ENCODE measurements at places on chromosomes 11 and 22. TPM values are rescaled to one million over a fixed set of nuclear protein-coding genes. Genes with fewer than 3 reads are reported as not detected.
A peak's percentile ranks its signal among the peaks of the same experiment; 100 is the strongest.

DNA sequence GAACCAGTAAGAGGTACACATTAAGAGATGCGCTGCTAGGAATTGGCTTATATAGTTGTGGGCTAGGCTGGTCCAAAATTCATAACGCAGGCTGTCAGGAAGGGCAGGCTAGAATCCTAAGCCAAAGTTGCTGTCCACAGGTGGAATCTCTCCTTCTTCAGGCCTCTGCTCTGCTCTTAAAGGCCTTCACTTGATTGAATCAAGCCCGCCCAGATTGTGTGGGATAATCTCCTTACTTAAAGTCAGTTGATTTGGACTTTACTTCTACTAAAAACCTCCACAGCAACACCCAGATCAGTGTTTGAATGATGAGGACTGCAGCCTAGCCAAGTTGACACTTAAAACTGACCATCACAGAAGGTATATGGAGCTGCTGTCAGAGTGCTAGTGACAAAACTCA, 68.8 kb downstream of the LRRC32 start:
- H3K4me1 ChIP-seq: peaks cover 20% of the 10 kb centered on the region
- no peak overlapping the region for H3K4me3 ChIP-seq
- H3K27me3 ChIP-seq: no peaks in the 10 kb centered on the region
- DNase-seq: no peak

DNA sequence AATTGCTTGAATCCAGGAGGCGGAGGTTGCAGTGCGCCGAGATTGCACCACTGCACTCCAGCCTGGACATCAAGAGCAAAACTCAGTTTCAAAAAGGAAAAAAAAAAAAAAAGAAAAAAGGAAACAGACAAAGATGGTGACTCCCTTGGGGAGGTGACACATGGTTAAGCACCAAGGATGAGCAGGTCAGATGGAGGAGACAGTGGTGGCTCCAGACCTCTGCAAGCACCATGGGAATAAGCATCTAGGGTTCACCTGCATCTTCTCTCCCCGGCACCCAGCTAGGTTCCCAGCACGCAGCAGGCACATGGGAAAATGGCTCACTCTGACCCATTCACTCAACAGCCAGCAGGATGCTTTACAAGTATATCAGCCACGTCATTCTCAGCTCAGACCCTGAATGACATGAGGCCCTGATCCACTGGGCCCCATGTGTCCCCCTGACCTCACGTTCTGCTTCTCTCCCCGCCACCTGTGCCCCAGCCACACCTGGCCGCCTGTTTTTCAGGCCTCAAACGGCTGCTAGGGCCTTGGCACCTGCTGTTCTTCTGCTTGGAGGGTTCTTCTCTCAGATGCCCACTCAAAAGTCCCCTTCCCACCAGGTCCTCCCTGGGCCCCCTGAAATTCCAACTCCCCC, 24.2 kb downstream of the A4GALT start:
- H3K4me3 ChIP-seq: no peak overlapping the region
- peaks cover 20% of the 10 kb centered on the region for H3K4me1 ChIP-seq
- no peak for DNase-seq
- no peaks in the 10 kb centered on the region for H3K27me3 ChIP-seq

DNA sequence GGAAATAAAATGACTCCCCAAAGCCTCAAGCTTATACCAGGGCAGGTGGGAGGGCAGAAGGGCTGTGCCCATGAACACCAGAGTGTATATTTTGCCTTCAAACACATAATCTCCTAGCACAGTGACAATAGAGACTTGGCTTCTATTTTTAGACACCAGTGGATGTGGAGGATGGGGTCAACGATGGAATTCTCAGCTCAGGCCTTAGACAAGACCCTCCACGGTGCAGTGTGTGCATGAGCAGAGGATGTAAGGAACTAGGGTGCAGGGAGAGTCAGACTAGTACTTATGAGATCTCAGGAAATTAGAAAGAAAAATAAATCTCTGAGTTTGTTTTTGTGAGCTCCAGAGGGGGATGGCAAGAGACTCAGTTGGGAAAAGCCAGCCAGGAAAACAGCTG, 113.6 kb upstream of the CADM1 start:
- H3K27ac ChIP-seq: no peak overlapping the region
- no peaks in the 10 kb centered on the region for H3K36me3 ChIP-seq
- H3K27me3 ChIP-seq: no peaks in the 10 kb centered on the region
- peaks cover 22% of the 10 kb centered on the region for H3K4me1 ChIP-seq
- DNase-seq: no peak
- H3K4me3 ChIP-seq: no peak overlapping the region

CCDC87 gene
- total RNA-seq: 0.43 TPM

DNA sequence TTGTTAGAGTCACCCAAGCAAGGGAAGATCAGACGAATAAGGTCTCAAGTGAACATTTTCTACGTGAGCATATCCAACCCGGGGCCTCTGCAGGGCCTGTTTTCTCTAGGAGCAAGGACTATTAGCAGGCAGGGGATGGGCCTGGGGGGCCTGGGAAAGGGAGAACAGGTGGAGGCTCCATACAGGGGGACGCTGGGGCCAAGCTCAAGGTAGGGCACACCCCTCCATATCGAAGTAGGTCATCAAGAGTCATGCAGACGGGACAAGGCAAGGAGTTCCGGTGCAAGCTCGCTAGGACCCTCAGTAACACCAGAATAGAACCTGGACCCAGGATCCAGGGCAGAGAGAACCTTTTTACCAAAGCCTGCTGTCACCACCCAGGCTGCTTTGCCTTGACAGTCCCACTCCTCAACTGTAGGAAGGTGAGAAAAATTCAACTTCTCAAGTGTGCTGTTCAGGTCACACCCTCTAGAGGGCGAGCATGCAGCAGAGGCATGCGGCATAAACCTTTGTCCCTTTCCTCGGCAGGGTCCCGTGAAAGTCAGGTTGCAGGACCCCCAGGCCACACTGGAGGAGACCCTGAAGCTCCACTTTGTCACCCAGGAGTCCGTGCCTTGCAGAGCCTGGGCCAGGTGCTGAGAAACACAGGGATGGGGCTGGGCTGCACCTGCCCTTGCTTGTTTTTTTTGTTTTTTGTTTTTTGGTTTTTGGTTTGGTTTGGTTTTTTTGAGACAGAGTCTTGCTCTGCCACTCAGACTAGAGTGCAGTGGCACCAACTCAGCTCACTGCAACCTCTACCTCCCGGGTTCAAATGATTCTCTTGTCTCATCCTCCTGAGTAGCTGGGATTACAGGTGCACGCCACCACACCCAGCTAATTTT, 8.6 kb upstream of the APOBEC3B start:
- no peak overlapping the region for H3K27ac ChIP-seq
- H3K27me3 ChIP-seq: no peaks in the 10 kb centered on the region
- H3K36me3 ChIP-seq: no peaks in the 10 kb centered on the region
- DNase-seq: peak; percentile 46
- no peaks in the 10 kb centered on the region for H3K4me1 ChIP-seq

GRCh38 chr11:61787928-61788491, 4.4 kb downstream of the TMEM258 start:
- peaks cover 17% of the 10 kb centered on the region for H3K4me1 ChIP-seq
- no peaks in the 10 kb centered on the region for H3K36me3 ChIP-seq
- no peak overlapping the region for H3K4me3 ChIP-seq
- no peak overlapping the region for H3K27ac ChIP-seq
- H3K27me3 ChIP-seq: no peaks in the 10 kb centered on the region
- peak; percentile 57 for DNase-seq

DNA sequence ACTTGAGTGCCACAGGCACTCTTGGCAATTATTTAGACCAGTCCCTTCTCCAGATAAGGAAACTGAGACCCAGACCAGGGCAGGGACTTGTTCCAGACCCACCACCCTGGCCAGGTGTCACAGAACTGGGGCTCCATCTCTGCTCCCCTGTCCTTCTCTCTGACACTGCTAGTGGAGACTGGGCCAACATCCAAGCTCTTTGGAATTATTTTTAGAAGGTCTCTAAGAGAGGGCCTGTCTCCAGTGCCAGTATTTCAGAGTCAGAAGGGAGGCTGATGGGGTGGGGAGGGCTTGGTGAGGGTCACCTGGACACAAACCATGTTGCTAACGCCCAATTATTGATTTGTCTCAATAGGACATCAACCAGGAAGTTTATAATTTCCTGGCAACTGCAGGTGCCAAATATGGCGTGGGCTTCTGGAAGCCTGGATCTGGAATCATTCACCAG, 32.7 kb downstream of the POLR3H start:
- H3K4me3 ChIP-seq: no peak overlapping the region
- H3K27ac ChIP-seq: no peak overlapping the region
- H3K27me3 ChIP-seq: no peaks in the 10 kb centered on the region
- H3K36me3 ChIP-seq: peaks cover 9% of the 10 kb centered on the region
- H3K4me1 ChIP-seq: peaks cover 6% of the 10 kb centered on the region

DNA sequence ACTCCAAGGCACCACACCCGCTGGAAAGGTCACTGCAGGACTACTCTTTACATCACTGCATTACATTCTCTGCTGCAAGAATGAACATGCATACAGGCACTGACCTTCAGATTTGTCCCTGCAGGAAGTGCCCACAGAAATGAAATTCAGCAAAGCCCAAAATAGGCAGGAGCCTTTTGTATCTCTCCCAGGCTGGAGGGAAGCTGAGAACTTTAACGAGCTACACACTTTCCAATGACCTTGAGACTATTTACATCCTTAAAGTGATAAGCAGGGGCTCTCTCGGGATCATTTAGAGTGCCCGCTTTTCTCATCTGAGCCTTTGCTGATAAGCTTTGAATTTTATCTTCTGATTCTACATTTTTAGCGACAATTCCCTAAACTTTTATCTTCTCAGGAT, 12.5 kb downstream of the FEZ1 start:
- H3K36me3 ChIP-seq: no peaks in the 10 kb centered on the region
- no peak overlapping the region for H3K27ac ChIP-seq
- H3K4me1 ChIP-seq: no peaks in the 10 kb centered on the region

- H3K4me1 ChIP-seq: peaks cover 30% of the 10 kb centered on the region
- peak; percentile 59 for DNase-seq
- H3K27me3 ChIP-seq: no peaks in the 10 kb centered on the region
Observed at GRCh38 chr11:18310800-18311340, 11.1 kb downstream of the HPS5 start.

DNA sequence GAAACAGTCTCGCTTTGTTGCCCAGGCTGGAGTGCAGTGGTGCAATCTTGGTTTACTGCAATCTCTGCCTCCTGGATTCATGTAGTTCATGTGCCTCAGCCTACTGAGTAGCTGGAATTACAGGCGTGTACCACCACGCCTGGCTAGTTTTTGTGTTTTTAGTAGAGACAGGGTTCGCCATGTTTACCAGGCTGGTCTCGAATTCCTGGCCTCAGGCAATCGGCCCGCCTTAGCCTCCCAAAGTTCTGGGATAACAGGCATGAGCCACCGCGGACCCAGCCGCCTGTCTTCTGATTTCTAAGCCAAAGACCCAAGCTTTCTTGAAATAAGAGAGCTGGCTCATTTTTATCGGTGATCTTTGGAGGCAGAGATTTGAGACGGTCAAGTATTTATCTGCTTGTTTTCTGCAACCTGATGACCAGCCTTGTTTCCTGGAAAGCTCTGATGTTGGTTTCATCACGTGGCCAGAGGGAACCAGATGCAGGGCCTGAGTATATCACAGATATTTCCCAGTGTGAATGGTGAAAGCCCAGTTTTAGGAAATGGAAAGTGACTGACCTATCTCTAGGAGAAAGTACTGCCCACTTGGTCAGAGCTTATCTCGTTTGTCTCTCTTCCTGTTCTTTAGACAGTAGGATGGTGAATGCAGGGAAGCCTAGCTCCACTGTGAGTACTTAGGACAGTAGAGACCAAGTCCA, 5.7 kb upstream of the SIDT2 start:
- H3K27me3 ChIP-seq: no peaks in the 10 kb centered on the region
- peaks cover 4% of the 10 kb centered on the region for H3K4me1 ChIP-seq
- H3K4me3 ChIP-seq: no peak overlapping the region
- DNase-seq: no peak
- H3K27ac ChIP-seq: no peak overlapping the region
- H3K36me3 ChIP-seq: peaks cover 15% of the 10 kb centered on the region

MUC2 gene
- total RNA-seq: 0.06 TPM

DNA sequence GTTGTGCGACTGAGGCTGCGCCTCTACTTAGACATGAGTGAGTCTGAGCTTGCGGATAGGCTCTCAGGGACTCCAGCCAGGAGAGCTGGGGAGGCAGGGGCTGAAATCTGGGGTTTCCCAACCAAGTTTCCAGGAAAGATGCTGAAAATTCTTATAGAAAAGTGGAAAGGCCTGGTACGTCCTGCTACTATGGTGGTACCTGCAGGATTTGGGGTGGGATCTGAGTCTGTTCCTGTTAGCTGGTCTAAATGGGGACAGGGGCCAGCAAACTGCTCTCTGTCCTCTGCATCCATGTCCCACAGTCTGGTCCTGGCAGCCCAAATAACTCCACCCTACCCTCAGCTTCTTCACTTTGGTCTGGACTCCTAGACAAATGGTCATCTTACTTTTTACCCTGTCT, 86.9 kb downstream of the INSC start:
- H3K27me3 ChIP-seq: peaks cover 13% of the 10 kb centered on the region
- no peaks in the 10 kb centered on the region for H3K4me1 ChIP-seq

ENTHD1 gene
- not detected for total RNA-seq

DNA sequence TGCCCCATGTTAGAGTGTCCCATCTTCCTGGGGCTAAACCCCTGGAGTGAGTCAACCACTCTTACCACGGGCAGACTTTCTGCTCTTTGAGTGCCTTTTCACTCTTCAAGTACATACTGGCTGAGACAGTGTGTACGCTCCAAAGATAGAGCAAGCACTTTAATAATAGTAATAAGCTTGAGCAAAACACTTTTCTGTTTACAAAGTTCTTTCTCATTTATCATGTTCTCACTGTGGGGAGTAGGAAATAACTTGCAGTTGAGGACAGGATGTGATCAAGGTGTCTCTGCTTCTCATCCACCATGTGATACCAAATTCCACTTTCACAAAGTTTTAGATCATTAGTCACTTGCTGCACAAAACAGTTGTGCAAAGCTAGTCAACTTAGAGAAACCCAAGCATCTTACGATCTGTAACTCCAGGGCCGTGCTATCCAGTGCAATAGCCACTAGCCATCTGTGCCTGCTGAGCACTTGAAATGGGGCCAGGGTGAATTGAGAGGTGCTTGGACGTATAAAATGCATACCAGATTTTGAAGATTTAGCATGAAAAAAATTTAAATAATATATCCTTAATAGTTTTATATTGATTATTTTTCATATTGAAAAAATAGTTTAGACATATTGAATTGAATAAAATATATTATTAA, 135.3 kb downstream of the KIF18A start:
- H3K36me3 ChIP-seq: no peaks in the 10 kb centered on the region
- no peak overlapping the region for H3K27ac ChIP-seq
- no peaks in the 10 kb centered on the region for H3K27me3 ChIP-seq
- no peaks in the 10 kb centered on the region for H3K4me1 ChIP-seq

All from SJCRH30 (cell line).